ENCODE measurements at places on chromosomes 6 and 20. TPM values are rescaled to one million over a fixed set of nuclear protein-coding genes. Genes with fewer than 3 reads are reported as not detected.
A peak's percentile ranks its signal among the peaks of the same experiment; 100 is the strongest.

- DNase-seq = no peak
- H3K4me3 ChIP-seq = no peak overlapping the region
- H3K27me3 ChIP-seq = no peaks in the 10 kb centered on the region
- no peaks in the 10 kb centered on the region for H3K4me1 ChIP-seq
Observed at GRCh38 chr6:107401573-107401972, 57.8 kb downstream of the PDSS2 start.

Gene SLPI
- not detected for total RNA-seq

GRCh38 chr6:118770112-118770788, 118.9 kb upstream of the CEP85L start:
- no peaks in the 10 kb centered on the region for H3K36me3 ChIP-seq
- no peak overlapping the region for H3K4me3 ChIP-seq
- H3K4me1 ChIP-seq = no peaks in the 10 kb centered on the region

DNA sequence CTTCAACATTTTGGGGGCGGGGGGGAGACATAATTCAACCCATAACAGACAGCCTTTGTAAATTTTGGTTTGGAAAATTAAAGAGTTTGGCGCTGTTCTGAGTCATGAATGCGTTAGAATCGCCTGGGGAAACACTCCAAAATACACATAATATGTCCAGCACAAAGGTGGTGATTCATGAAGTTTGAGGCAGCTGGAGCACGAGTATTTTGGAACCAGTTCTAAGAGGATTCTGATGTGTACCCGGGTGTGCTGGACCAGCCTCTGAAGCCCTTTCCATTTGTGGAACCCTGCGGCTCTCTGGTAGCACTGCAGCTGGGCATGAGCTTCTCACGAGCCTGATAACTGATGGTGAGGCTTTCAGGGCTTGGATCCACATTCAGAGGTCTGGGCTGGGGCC, 4.7 kb downstream of the GMPR start:
- no peak overlapping the region for H3K27ac ChIP-seq
- no peaks in the 10 kb centered on the region for H3K27me3 ChIP-seq
- H3K4me3 ChIP-seq = no peak overlapping the region
- no peak for DNase-seq
- H3K36me3 ChIP-seq = no peaks in the 10 kb centered on the region

Gene CFB
- not detected for total RNA-seq

Gene RAMACL
- 0.77 TPM for total RNA-seq

Gene PACRG
- total RNA-seq = not detected

DNA sequence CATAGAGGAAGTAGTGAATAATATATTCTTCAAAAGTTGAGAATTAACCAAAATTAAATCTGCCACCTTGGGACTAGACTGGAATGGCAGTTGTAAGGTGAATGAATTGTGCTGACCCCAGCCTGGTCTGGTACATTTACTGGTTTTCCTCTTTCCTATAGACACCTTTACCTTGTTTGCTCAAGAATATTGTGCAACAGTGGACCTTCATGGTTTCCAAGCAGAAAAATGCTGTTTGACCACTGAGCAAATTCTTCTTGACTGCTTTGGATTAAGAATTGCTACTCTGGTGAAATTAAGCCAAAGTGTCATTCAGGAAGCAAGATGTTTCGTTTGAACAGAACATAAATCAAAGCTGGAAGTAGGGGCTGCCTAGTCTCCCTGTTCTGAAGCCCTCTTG, 156.6 kb upstream of the TAB2 start:
- DNase-seq = no peak
- H3K4me3 ChIP-seq = no peak overlapping the region
- H3K27me3 ChIP-seq = no peaks in the 10 kb centered on the region
- H3K4me1 ChIP-seq = peaks cover 7% of the 10 kb centered on the region
- no peaks in the 10 kb centered on the region for H3K36me3 ChIP-seq
- no peak overlapping the region for H3K27ac ChIP-seq

GRCh38 chr6:116766506-116767176, 1.1 kb upstream of the FAM162B start:
- H3K27ac ChIP-seq = no peak overlapping the region
- H3K4me1 ChIP-seq = peaks cover 8% of the 10 kb centered on the region
- H3K36me3 ChIP-seq = no peaks in the 10 kb centered on the region
- no peak for DNase-seq

DNA sequence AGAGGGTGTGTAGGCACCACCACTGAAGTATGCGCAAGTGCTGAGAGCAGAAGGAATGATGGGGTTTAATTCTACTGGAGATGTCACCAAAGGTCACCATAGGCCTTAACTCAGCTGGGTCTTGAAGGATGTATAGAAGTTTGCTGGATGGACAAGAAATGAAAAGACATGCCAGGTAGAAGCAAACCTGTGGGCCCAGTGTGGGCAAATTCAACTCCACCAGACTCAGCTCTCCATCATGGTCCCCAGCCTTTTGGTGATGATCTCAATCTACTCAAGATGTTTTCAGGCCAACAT, 124.5 kb downstream of the SNX5 start:
- H3K4me3 ChIP-seq = no peak overlapping the region
- DNase-seq = no peak
- H3K27ac ChIP-seq = no peak overlapping the region
- peaks cover 5% of the 10 kb centered on the region for H3K27me3 ChIP-seq
- no peaks in the 10 kb centered on the region for H3K4me1 ChIP-seq

Gene LY6G6F
- total RNA-seq = not detected

- peaks cover 10% of the 10 kb centered on the region for H3K4me1 ChIP-seq
- H3K27ac ChIP-seq = no peak overlapping the region
- DNase-seq = no peak
- H3K36me3 ChIP-seq = no peaks in the 10 kb centered on the region
- no peaks in the 10 kb centered on the region for H3K27me3 ChIP-seq
- H3K4me3 ChIP-seq = no peak overlapping the region
Observed at GRCh38 chr6:168242111-168242939, 77.3 kb downstream of the DACT2 start.

- no peak for DNase-seq
- no peak overlapping the region for H3K4me3 ChIP-seq
- H3K4me1 ChIP-seq = no peaks in the 10 kb centered on the region
- H3K36me3 ChIP-seq = no peaks in the 10 kb centered on the region
- H3K27me3 ChIP-seq = no peaks in the 10 kb centered on the region
- H3K27ac ChIP-seq = no peak overlapping the region
Observed at GRCh38 chr20:16222859-16223411, 350.3 kb downstream of the KIF16B start.

Gene RAET1L
- not detected for total RNA-seq

- no peak overlapping the region for H3K27ac ChIP-seq
- no peaks in the 10 kb centered on the region for H3K4me1 ChIP-seq
- H3K4me3 ChIP-seq = no peak overlapping the region
- no peaks in the 10 kb centered on the region for H3K36me3 ChIP-seq
- peaks cover 23% of the 10 kb centered on the region for H3K27me3 ChIP-seq
- no peak for DNase-seq
Observed at GRCh38 chr6:31287619-31288018, 15.7 kb upstream of the HLA-C start.

Gene NKX2-2
- 78.8 TPM for total RNA-seq

Gene MYH7B
- total RNA-seq = 0.34 TPM

DNA sequence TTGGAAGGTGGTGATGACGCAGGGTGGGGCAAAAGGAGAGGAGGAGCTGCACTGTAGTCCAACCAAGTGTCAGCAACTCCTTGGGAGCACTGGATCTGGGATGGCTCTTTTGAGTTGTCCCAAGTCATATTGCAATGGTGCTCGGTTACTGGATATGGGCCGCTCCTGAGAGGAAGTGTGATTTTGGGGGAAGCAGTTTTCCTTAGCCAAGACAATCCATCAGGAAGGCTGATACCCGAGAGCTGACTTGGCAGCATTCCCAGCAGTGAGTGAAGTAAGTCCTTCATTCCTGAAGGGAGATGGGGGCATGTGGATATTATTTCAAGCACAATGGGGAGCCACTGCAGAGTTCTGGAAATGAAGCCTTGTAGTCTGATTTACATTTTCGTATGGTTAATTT, 354.1 kb downstream of the RFPL4B start:
- peak; percentile 53 for DNase-seq
- no peaks in the 10 kb centered on the region for H3K27me3 ChIP-seq
- H3K4me1 ChIP-seq = peaks cover 4% of the 10 kb centered on the region
- no peak overlapping the region for H3K27ac ChIP-seq
- H3K36me3 ChIP-seq = no peaks in the 10 kb centered on the region

GRCh38 chr6:3410385-3411360, 46.2 kb downstream of the SLC22A23 start:
- peak; percentile 84 for DNase-seq
- no peak overlapping the region for H3K4me3 ChIP-seq
- H3K27me3 ChIP-seq = no peaks in the 10 kb centered on the region
- no peak overlapping the region for H3K27ac ChIP-seq
- no peaks in the 10 kb centered on the region for H3K4me1 ChIP-seq

GRCh38 chr20:6599876-6600735, 167.4 kb upstream of the BMP2 start:
- no peak for DNase-seq
- H3K36me3 ChIP-seq = no peaks in the 10 kb centered on the region

DNA sequence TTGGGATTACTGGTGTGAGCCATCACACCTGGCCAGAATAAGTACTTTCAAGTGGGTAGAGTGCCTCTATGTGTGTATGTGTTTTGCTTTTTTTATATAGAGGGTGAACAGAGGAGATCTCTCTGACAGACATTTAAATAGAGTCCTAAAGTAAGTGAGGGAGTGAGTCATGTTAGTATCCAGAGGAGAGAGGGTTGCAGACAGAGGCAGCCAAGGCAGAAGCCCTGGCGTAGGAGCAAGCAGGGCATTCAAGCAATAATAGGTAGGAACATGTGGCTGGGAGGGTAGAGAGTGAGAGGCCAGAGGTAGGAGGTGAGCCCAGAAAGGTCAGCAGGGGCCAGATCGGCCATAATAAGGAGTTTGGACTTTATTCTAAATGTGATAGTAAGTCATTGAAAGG, 48.9 kb downstream of the PHF20 start:
- H3K27me3 ChIP-seq = no peaks in the 10 kb centered on the region
- no peak overlapping the region for H3K4me3 ChIP-seq
- no peak for DNase-seq
- H3K4me1 ChIP-seq = peaks cover 8% of the 10 kb centered on the region
- H3K27ac ChIP-seq = no peak overlapping the region

DNA sequence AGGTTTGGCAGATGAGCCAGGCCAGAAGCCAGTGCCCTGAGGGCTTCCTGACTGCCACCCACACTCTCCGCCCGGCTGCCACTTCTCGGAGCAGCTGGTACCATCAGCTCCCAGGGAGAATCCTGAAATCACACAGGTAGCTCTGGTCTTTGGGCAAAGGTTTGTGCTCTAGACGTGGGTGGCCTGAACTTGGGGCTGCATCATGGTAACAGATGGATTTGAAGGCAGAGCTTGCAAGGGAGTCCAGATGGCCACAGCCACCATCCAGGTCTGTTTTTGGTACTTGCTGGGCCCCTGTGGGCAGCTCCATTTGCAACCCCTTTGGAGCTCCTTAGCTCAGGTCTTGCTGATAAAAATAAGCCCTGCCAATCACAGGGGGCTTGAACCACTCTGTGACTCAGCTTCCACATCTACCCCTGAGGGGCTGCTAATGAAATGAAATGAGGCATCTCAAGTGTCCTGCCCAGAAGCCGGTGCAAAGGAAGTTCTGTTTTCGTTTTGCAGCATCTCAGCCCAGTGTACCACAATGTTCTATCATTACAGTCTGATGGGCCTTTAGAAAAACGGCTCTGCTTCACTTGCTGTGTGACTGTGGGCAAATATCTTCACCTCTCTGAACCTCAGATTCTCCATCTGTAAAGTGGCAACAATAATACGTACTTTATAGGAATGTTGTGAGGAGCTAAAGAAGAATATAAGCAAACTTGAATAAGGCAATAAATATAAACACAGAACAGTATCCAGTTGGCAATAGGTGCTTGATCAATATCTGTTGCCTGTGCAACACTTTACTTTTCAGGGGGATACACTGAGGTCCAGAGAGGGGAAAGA, 25.1 kb upstream of the CDH22 start:
- H3K27me3 ChIP-seq = peaks cover 14% of the 10 kb centered on the region
- no peak overlapping the region for H3K4me3 ChIP-seq
- H3K36me3 ChIP-seq = no peaks in the 10 kb centered on the region
- DNase-seq = no peak
- H3K4me1 ChIP-seq = no peaks in the 10 kb centered on the region

- DNase-seq = no peak
- no peak overlapping the region for H3K27ac ChIP-seq
- H3K4me3 ChIP-seq = no peak overlapping the region
- H3K4me1 ChIP-seq = no peaks in the 10 kb centered on the region
- no peaks in the 10 kb centered on the region for H3K36me3 ChIP-seq
- no peaks in the 10 kb centered on the region for H3K27me3 ChIP-seq
Observed at GRCh38 chr6:136487759-136488425, 62.3 kb downstream of the MAP7 start.

DNA sequence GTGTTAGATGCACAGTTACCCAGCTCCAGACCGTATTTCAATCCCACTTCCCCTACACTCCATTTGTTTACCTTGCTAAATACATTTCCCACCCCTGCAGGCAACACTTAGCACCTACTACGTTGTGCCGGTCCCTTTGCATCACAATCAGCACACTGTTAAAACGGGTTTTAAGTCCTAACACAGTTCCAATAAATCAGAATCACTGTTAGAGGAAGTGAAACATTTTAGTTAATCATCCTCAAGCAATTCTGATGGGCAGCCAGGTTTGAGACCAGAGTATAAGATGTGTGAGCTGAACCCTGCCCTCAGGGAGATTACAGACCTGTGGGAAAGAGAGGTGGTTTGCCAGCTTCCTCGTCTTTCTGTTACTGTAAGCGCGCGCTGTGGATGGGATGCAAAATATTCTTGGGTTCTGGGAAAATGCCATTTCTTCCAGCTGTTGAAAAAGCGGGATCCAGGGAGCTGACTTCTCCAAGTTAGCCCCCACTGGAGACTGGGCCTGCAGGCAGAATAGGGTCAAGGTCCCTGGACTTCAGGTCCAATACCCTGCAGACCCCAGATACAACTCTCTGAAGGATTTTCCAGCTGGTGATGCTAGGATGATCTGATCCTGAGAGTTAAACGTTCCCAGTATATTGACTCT, 3.1 kb downstream of the ZCCHC3 start:
- H3K4me1 ChIP-seq = peaks cover 32% of the 10 kb centered on the region
- peak overlapping the region; percentile 73 for H3K27ac ChIP-seq
- no peaks in the 10 kb centered on the region for H3K27me3 ChIP-seq
- peaks cover 12% of the 10 kb centered on the region for H3K36me3 ChIP-seq
- no peak for DNase-seq
- H3K4me3 ChIP-seq = peak overlapping the region; percentile 88

Gene CFAP206
- not detected for total RNA-seq

Gene CCN6
- not detected for total RNA-seq

DNA sequence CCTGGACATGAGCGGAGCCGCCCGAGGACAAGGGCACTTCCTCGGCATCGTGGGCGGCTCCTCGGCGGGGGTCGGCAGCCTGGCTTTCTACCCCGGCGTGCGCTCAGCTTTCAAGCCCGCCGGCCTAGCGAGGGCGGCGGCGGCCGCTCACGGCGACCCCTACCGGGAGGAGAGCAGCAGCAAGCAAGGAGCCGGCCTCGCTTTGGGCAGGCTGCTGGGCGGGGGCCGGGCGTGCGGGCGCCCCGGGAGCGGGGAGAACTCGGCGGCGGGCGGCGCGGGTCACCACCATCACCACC, 6.7 kb downstream of the PRDM13 start:
- H3K4me1 ChIP-seq = peaks cover 10% of the 10 kb centered on the region
- peak; percentile 75 for DNase-seq
- H3K4me3 ChIP-seq = peak overlapping the region; percentile 50
- H3K27ac ChIP-seq = no peak overlapping the region
- H3K27me3 ChIP-seq = peaks cover 63% of the 10 kb centered on the region

GRCh38 chr6:70636596-70636995, 31.1 kb upstream of the SMAP1 start:
- H3K4me3 ChIP-seq = no peak overlapping the region
- no peaks in the 10 kb centered on the region for H3K4me1 ChIP-seq
- no peak overlapping the region for H3K27ac ChIP-seq
- H3K27me3 ChIP-seq = no peaks in the 10 kb centered on the region
- H3K36me3 ChIP-seq = no peaks in the 10 kb centered on the region
- no peak for DNase-seq
